ENCODE measurements at places on chromosomes 7 and 10.

DNA sequence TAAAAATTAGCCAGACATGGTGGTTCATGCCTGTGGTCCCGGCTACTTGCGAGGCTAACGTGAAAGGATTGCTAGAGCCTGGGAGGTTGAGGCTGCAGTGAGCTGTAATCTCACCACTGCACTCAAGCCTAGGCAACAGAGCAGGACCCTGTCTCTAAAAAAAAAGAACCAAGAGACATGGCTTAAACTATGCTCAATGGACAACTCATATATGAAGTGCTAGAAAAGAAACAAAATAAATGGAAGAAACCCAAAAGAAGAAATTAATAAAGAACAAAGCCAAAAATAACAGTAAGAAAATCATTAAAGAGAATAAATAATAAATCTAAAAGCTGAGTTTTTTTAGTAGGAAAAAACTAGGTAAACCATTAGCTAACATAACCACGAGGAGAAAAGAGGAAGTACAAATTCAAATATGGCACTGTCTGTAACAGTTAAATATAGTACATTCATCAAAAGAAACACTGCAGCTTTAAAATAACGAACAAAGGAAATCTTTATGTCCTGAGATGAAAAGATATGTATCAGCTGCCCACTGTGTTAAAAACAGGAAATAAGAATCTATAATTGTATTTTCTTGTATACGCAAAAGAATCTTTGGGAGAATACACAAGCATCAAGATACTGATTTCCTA, 48.7 kb downstream of the UPF2 start:
- DNase-seq = no peak

- DNase-seq = no peak
Observed at GRCh38 chr7:50667789-50668226, 102.6 kb upstream of the DDC start.

DNA sequence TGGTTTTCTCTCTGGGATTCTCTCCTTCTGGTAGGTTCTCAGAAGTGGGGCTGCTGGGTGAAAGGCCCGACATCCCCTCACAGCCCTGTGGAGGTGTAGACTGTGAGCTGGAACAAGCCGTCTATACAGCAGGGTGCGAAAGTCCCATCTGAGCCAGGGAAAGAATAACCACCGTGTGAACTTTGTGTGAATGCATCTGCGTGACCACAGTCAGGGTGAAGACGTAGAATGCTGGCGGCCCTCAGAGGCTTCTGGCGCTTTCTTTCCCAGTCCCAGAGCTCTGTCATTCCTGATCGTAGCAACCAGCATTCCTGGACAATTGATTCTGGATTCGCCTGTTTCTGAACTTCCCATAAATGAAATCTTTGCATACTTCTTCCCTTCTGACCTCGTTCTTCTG, 30.0 kb downstream of the ELFN1 start:
- no peak for DNase-seq

DNA sequence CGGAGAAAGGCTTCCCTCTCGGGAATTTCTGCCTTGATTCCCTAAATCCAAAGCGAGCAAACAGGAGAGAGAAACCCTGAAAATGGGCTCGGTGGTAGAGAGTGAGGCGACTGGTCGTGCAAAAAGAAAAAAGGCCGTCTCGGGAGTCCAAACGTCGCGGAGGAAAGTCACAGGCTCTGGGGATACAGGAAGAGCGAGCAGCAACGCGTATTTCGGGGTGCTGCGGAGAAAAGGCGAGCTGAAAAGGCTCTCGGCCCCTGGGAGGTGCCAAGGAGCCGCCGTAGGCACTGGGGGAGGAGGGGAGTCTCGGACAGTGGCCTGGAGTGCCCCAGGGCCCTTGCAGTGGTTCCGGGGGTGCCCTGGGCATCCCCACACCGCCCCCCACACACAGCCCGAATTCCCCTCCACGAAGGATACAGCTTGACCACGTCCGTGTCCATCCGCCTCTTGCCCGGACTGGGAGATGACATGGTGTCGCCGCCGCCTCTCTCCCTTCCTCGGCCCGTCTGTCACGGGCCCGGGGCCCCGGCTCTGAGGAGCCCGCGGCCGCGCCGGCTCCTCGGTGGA, 591 bp downstream of the UBE2H start:
- peak; percentile 50 for DNase-seq

DNA sequence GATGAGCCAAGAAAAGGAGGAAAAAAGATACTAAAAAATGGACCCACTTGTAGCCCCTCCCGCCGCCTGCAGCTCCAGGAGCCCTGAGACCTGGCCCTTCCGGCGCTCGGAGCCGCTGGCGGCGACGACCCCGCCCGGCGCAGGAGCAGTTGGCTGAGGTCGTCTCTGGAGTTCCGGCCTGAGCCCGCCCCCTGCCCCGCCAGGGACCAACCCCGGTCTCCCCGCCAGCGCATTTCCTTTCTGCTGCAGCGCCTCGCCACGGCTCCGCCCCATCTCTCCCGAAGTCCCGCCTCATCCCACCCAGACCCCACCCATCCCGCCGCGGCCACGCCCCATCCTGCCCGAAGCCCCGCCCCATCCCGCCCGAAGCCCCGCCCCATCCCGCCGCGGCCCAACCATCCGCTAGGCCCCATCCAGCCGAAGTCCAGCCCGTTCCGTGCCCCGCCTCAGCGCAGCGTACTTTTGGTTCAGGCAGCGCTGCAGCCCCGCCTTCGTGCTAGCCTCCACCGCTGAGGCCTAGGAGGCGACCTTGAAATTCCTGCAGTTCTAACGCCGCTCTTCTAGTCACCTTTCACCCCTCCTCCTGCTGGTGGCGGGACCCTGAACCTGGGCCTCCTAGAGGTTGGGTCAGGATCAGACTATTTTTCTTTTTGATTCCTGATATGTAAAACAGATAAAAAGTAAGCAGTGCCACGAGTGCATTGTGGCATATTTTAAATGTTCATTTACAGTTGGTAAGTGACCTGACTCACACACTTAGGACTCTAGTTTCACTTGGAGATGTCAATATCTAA, at the start of gene STN1:
Gene STN1 (minus strand): TSS at position 132 of the 794 bp plus-strand sequence. CDS start 590 bp downstream, outside the sequence.
- DNase-seq = peak; percentile 97

DNA sequence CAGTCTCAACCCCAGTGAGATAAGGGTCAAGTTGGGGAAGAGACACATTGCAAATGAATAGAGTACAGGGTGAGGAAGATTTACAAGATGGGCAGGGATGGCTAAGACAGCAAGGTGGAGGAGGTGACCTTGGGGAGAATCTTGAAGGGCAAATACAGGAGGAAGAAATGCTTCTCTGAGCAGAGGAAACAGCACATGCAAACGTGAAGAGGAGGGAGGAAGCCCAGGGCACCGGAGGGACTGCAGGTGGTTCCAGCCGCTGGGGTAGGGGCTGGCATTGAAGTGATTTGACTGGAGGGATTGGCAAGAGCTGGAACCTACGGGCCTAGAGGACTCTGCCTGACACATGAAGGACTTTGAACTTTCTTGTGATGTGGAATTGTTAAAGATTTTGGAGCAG, 14.6 kb downstream of the PLAU start:
- DNase-seq = no peak

- no peak for DNase-seq
Observed at GRCh38 chr7:26685606-26686005, 178.8 kb downstream of the SKAP2 start.

GRCh38 chr7:134441264-134441663, 17.6 kb downstream of the AKR1B1 start:
- DNase-seq = no peak
